ENCODE measurements at places on chromosomes 6 and 20. TPM values are rescaled to one million over a fixed set of nuclear protein-coding genes. Genes with fewer than 3 reads are reported as not detected.

CABLES2 gene
- total RNA-seq, result 12.0 TPM

IL17A gene
- not detected for total RNA-seq

GRCh38 chr20:36672991-36673390 lies 27.0 kb upstream of the SLA2 start:
- no peak for DNase-seq

DNA sequence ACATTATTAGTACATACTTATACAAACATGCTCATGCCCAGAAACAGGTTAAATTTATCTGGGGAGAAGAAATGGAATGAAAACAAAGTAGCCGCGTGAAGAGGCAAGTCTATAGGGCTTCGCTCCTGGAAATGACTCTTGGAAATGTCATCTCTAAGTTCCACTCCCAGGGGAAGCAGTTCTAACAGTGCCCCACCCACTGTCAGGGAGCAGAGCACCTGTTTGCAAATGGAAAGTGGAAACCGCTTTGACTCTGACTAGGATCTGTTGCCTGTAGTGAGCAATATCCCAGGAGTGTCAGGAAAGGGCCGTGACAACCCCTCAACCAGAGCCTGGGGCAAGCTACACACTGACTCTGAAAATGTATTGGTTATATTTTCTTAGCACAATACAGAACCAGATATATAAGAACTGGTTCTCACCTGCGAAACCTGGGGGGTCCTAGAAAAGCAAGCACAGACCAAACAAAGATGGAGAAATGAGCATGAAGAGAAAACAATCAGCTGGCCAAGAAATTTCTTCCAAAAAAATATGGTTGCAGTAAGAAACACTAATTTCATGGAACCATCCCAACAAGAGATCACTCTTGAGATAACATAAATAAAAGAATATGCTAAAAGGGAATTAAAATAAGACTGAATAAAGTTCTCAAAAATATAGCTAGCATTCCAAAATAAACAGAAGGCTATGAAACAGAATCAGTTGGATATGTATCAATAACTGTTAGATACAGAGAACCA lies 47.5 kb upstream of the CRISP1 start:
- DNase-seq, result no peak

- DNase-seq, result no peak
Observed at GRCh38 chr6:104617591-104617990, 242.1 kb downstream of the HACE1 start.

GRCh38 chr6:138103871-138104270 lies 3.3 kb downstream of the PERP start:
- no peak for DNase-seq

- DNase-seq, result no peak
Observed at GRCh38 chr20:38449046-38449445, 13.9 kb upstream of the SNHG17 start.

GRCh38 chr6:125868678-125869395 lies 78.1 kb downstream of the NCOA7 start:
- peak; percentile 78 for DNase-seq

GRCh38 chr6:43771210-43771857 lies 1.3 kb downstream of the VEGFA start:
- DNase-seq, result peak; percentile 76

HUS1B gene
- not detected for total RNA-seq

- no peak for DNase-seq
Observed at GRCh38 chr20:38645351-38645750, 43.7 kb downstream of the ARHGAP40 start.

AVP gene
- 0.38 TPM for total RNA-seq

- no peak for DNase-seq
Observed at GRCh38 chr20:43736588-43737158, 9.9 kb upstream of the GTSF1L start.

DNA sequence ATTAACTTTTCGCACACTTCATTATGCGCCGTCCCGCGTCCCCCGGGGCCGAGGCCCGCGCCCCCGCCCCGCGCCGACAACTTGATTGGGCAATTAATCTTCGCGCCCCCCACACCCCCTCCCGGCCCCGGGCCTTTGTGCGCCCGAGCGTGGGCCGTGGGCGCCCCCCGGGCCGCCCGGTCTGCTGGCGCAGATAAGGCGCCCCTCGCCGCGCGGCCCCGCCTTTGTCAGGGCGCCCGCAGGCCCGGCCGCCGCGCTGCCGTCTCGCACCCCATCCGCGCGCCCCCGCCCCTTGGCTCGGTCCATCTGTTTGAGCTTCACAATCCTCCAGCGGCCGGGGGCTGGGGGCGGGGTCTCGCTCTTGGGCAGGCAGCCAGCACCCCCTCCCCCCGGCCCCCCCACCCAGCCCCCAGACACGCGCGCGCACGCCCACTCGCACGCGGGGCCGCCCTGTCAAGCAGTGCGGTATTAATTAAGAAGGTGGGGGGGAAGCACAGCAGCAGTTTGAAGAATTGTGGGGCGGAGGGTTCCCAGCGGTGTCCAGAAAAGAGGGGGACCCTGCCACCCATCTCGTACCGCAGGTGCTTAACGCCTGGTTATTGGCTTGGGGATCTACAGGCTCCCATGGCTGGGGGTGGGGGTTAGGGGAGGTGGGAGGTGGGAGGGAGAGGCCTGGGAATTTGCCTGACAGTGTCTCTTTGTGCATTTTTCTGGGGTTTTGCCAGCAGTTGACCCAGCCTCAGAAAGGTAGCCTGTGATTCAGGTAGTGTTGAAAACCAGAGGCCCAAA lies 34.6 kb upstream of the SCRT2 start:
- no peak for DNase-seq

- no peak for DNase-seq
Observed at GRCh38 chr6:3529232-3529631, 72.4 kb upstream of the SLC22A23 start.

DNA sequence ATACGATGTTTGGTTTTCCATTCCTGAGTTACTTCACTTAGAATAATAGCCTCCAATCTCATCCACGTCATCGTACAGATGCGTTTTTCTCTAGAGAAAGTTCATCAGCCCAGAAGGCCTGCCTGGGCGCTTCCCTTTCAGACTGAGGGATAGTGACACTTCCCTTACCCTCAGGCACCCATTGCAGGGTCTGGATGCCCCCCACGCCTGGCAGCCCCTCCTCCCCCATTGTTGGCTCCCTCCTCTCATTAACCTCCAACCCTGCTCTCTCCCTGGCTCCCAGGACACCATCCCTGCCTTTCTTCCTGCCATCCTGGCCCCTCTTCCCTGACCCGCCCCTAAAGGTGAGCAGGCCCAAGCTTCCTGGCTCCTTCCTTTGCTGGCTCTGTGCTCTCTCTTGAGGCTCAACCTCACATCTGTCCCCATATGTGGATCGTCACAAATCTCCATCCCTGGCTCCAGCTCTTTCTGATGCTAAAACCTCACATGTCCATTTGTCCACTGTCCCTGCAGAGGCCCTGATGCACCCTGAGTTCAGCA lies 145.2 kb downstream of the SYCP2 start:
- DNase-seq, result no peak

TRIM40 gene
- total RNA-seq, result not detected

- no peak for DNase-seq
Observed at GRCh38 chr6:120147071-120147871, 797.7 kb upstream of the MAN1A1 start.

DNA sequence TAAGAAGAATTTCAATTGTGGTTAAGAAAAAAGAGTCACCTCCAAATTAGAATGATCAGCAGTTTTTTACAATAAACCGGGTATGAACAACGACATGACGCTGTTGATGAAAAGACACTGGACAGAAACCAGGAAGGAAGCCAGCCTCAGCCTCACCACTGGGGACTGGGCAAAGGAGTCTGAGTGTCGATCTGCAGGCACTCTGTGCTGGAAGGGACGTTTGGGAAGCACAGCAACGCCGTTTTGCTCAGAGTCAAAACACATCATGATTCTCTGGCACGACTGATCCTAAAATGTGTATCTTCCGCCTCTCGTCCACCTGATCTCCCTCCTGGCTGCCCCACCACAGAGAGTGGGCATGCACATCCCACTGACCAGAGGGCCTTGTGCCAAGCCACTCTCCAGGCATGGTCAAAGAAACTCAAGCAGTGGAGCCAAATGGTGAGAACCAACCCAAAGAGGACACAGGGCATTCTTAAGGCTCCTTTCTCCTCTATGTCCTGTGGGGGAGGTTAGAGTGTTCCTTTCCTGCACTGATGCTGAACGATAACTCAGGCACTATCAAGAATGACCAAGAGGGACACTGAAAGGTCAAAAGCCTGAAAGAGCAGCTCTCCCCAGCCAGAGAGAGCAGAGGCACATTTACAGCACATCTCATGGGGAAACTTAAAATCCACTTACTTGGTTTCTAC lies 68.8 kb downstream of the AGPAT4 start:
- DNase-seq, result no peak

- DNase-seq, result no peak
Observed at GRCh38 chr6:156660389-156660788, 116.8 kb upstream of the ARID1B start.

- DNase-seq, result peak; percentile 57
Observed at GRCh38 chr6:111564482-111564945, 41.2 kb downstream of the TRAF3IP2 start.

DNA sequence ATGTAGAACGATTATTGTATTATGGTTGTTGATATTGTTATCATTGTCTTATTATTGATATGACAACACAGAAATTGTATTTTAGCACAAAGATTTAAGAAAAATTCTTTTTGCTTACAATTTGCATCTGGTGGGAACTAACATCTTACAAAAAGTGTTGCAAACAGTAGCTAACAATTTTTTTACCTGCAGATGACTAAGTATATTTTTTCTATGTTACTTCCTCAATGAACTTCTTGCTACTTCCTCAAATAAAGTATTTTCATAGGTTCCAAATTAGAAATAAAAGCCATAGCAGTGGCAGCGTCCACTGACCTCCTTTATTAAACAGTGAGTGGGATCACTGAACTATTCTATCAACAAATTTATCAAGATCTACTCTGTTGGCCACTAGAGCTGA lies 847.0 kb downstream of the PHF3 start:
- no peak for DNase-seq

GRCh38 chr6:125046107-125046925 lies 84.1 kb downstream of the RNF217 start:
- no peak for DNase-seq

GRCh38 chr20:6705926-6706548 lies 61.4 kb upstream of the BMP2 start:
- DNase-seq, result no peak

All from left ventricle myocardium inferior (tissue), 1 donor.